ENCODE measurements at places on chromosomes 16 and 17.
A peak's percentile ranks its signal among the peaks of the same experiment; 100 is the strongest.

GRCh38 chr16:64475627-64476351, 646.1 kb downstream of the CDH11 start:
- no peak for DNase-seq

DNA sequence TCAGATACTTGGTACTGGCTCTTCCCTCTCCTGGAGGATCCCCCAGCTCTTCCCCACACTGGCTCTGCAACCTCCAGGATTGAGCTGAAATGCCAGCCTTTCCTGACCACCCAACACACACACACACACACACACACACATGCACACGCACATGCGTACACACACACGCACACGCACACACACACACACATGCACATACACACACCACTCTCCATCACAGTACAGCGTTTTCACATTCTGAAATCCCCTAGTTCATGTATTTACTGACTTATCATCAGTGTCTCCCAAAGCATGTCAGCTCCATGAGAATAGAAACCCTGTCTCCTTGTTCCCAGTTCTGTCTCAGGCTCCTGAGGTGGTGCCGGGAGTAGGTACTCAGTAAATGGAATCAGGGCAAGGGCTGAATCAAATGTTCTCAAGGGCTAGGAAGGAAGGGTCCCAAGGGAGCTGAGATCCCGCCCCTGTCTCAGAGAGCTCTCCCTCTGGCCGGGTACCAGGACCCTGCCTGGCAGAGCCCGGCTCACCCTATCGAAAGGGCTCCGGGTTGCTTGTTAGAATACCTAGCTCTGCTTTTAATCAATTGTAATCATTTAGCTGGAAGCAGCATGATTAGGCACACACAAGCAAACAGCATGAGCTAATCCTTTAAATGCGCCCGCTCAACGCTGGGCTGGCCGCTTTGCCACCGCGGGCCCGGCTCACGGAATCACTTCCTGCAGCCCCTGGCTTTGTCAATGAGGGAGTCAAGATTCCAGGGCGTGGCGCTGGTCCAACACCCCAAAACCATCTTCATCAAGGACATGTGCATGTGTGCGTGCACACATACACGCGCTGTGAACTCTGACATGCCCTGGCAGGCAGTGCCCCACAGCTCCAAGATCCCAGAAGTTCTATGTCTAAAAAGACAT, 140.7 kb downstream of the C16orf78 start:
- DNase-seq = no peak

DNA sequence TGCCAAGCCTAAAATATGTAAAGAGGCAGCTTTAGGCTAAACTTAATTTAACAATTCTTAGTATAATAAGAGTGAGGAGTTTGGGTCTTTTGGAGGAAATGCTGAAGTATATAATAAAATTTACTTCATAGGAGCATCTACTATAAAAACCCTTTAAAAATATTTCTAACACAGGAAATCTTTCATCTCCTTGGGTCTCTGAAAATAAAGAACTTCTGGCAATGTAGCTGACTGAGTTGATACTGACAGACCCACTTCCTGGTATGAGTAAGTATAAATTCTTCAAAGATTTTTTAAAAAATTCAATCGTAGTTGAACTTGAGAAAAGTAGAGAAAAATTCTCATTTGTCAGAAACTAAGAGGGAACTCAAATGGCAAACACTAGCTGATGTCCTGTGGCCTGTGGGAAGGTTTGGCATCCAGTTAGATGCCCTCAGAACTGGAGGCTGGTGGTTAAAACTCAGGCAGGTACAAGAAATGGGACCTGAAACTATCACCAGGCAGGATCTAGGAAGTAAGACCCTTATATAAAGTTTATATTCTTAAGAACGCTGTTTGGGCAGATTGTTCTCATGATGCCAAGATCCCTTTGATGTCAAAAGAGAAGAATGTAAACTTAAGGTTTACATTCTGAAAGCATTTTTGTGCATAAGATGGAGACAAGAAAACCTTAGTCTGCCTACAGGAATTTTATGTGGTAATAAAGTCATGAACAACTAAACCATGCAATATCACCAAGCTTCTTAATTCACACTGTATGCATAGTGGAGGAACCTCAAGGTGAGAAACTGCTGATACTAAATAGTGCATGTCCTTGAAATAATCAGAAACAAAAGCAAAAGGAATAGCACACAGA, 6.2 kb downstream of the KRTAP4-6 start:
- DNase-seq = no peak

- DNase-seq = no peak
These were observed 948.7 kb downstream of the KCNJ2 start for GRCh38 chr17:71118039-71118438.

DNA sequence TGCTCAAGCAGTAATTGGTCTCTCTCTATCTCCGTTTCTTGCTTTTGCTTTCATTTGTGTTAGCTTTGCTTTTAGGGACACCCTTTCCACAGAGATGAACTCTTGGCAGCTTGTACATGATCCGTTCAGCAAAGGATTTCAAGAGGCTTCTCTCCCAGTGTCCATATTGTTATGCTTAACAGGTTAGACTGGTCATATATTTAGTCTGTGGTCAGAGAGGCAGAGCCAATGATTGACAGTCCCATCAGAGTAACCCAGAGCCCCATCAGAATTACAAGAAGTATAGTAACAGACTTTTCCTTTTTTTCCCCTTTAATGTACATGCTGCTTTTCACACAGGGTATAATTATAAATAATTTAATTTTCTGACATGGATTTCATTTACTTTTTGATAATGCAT, 34.4 kb downstream of the GDPD1 start:
- no peak for DNase-seq

DNA sequence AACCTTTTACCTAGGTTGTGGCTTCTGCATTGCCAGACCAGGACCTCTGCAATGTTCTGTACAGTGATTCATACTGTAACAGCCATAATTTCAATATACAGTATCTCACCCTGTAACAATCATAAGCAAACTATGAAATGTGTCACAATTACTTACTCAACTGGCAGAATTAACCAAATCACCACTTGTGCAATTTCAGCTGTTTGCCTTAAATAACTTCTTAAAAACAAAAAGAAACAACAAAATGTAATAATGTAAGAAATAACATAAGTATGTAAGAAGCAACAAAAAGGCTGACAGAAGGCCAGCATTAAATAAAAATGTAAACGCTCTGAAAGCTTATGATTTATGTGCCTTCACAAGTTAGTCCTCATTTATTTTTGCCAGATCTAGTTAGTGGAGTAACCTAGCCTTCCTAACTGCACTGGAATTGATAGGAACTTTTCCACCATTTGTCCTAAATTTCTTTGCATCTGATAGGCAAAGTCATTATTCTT, 96.9 kb downstream of the SKAP1 start:
- peak; percentile 68 for DNase-seq

DNA sequence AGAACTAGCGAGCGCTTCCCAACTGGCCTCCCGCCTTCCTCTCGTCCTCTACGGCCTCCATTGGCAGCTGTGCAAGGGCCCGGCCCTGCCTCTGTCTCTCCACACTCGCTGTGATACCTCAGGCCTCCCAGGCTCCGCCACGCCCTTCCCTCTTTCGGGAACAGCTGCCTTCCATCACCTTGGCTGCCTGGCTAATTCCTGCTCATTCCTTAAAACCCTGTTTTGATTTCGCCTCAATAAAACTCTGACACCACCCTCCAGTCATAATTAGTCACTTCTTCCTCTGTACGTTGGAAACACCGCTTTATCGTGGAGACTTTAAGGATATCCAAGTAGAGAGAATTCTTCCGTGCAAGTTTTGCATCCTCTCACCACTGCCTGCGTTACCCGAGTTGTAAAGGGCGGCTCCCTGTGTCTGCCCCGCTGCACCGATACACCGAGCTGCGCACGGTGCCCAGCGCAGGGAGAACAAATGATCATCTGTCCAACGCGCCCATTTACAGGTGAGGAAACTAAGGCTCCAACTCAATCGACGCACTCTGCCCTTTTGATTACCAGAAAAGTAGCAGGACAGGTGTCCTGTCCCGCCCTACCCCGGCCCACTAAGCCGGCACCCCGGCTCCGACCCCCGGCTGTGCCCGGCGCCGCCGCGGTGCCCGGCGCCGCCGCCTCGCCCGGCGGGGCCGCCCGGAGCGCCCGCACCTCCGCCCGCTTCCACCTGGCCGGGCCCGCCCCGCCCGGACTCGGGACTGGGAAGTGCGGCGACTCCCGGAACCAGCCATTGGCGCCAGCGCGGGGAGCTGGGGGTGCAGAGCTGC, 139.7 kb downstream of the SEC14L1 start:
- no peak for DNase-seq
